ENCODE measurements at places on chromosomes 2 and 18. TPM values are rescaled to one million over a fixed set of nuclear protein-coding genes. Genes with fewer than 3 reads are reported as not detected.

OSR1 gene
- not detected for total RNA-seq

EFR3B gene
- total RNA-seq, result 11.8 TPM

LRATD1 gene
- total RNA-seq, result 5.7 TPM

DOK6 gene
- 0.35 TPM for total RNA-seq

PTH2R gene
- 0.19 TPM for total RNA-seq

PLGLB1 gene
- total RNA-seq, result 0.27 TPM

KCNG3 gene
- total RNA-seq, result 33.8 TPM

UBE2E3 gene
- total RNA-seq, result 84.9 TPM

UPP2 gene
- not detected for total RNA-seq

SPC25 gene
- total RNA-seq, result 23.4 TPM

ZNF519 gene
- 54.6 TPM for total RNA-seq

QPCT gene
- total RNA-seq, result 16.5 TPM

ZC3H8 gene
- total RNA-seq, result 13.3 TPM

VWA3B gene
- total RNA-seq, result not detected

ANKAR gene
- 3.0 TPM for total RNA-seq

GCG gene
- not detected for total RNA-seq

PLEKHH2 gene
- 6.7 TPM for total RNA-seq

ZNF512 gene
- total RNA-seq, result 38.4 TPM

MSTN gene
- not detected for total RNA-seq

CIB4 gene
- total RNA-seq, result not detected

ELP2 gene
- total RNA-seq, result 124 TPM

SKA1 gene
- 25.1 TPM for total RNA-seq

TRPM8 gene
- total RNA-seq, result 1.4 TPM

ANKRD53 gene
- 0.73 TPM for total RNA-seq

EIF2AK2 gene
- total RNA-seq, result 35.5 TPM

ARMC9 gene
- total RNA-seq, result 63.6 TPM

MTA3 gene
- 162 TPM for total RNA-seq

TWIST2 gene
- 13.6 TPM for total RNA-seq

ELMOD3 gene
- 7.1 TPM for total RNA-seq

ACOXL gene
- 14.7 TPM for total RNA-seq

CDCA7 gene
- 95.5 TPM for total RNA-seq

GNLY gene
- not detected for total RNA-seq

MC2R gene
- total RNA-seq, result not detected

AP1S3 gene
- 25.5 TPM for total RNA-seq

SERPINB10 gene
- total RNA-seq, result not detected

ARHGEF33 gene
- total RNA-seq, result 0.10 TPM

FNDC4 gene
- total RNA-seq, result 13.7 TPM

ZC3H6 gene
- 6.3 TPM for total RNA-seq

HOXD10 gene
- not detected for total RNA-seq

C18orf54 gene
- total RNA-seq, result 35.0 TPM

POTEF gene
- total RNA-seq, result 1.8 TPM

MAP4K4 gene
- 99.2 TPM for total RNA-seq

PARD6G gene
- total RNA-seq, result 17.2 TPM

FSHR gene
- total RNA-seq, result not detected

SELENOI gene
- 67.8 TPM for total RNA-seq

C2orf80 gene
- not detected for total RNA-seq

AQP12A gene
- total RNA-seq, result not detected

GALNT13 gene
- total RNA-seq, result 5.2 TPM

C2orf78 gene
- not detected for total RNA-seq

GALNT3 gene
- 17.1 TPM for total RNA-seq

SP9 gene
- total RNA-seq, result 0.49 TPM

NBAS gene
- total RNA-seq, result 38.9 TPM
